ENCODE measurements at places on chromosomes 16 and 17.

- DNase-seq: no peak
Measured at GRCh38 chr17:34067011-34067410, 188.1 kb upstream of the CCL2 start.

- no peak for DNase-seq
Measured at GRCh38 chr16:14125708-14126107, 54.6 kb downstream of the MRTFB start.

DNA sequence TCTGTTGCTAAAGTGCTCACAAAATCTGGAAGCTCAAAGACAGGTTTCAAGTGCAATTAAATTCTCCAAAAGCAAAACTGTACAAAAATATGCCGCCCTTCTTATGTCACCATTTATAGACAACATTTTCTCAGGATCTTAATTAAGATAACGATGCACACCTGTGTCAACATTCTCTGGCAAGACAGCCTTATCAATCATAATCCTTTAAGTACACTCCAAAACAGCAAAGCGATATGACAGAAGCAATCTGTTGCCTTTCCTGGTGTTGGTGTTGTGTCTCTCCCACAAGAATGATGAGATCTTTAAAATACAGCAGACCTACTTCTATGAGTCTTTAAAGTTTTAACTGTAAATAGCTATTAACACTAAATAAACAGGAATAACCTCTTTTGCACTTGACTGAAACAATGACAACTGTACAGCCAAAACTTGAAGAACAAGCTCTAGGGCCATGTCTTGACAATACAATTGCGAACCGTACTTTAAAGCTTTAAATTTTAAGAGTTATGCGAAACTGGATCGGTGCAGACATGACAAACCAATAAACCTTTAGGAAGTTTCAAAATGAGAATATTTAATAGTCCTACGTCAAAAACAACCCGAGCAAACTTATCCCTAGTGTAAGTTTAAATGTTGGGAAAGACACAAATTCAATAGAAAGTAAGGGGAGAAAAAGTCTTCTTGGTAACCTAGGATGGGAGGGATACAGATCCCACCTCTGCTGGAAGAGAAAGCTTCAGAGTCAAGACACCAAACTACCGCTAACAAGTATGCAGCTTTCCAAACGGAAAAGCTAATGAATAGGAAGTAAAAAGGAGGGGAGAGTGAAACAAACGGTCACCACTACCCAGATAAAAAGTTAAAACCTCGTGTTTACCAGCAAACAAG is 3.3 kb upstream of the IRX5 start:
- no peak for DNase-seq

DNA sequence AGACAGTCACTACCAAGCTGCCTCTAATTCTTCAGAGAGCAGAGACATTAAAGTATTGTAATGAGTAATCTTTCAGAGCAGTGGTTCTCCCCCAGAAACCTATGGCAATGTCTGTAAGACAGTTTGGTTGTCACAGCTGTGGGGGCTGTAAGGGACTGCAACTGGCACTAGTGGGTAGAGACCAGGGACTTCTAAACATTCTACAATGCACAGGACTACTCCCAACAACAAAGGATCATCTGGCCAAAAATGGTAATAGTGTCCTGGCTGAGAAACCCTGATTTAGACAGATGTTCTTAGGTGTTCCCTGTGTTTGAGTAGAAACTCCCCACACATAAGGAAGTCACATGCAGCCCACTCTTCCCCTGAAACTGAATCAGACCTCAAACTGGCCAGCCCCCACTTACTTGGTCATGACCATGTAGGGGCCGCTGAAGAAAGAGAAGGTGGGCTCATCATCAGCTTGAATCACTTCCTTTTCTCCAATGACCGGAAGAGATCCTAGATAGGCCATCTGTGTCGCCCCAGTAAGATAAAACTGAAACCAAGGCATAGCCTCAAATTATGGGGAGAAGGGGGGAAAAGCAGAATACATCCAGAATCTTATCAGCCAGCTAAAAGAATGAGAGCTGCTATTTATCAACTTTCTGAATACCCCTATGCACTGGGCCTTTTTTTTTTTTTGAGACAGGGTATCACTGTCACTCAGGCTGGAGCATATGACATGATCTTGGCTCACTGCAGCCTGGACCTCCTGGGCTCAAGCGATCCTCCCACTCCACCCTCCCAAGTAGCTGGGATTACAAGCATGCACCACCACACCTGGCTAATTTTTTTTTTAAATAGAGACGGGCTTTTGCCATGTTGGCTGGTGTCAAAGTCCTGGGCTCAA is 75.8 kb downstream of the TEX14 start:
- no peak for DNase-seq
